ENCODE measurements at places on chromosomes 7 and 10. TPM values are rescaled to one million over a fixed set of nuclear protein-coding genes. Genes with fewer than 3 reads are reported as not detected.

DNA sequence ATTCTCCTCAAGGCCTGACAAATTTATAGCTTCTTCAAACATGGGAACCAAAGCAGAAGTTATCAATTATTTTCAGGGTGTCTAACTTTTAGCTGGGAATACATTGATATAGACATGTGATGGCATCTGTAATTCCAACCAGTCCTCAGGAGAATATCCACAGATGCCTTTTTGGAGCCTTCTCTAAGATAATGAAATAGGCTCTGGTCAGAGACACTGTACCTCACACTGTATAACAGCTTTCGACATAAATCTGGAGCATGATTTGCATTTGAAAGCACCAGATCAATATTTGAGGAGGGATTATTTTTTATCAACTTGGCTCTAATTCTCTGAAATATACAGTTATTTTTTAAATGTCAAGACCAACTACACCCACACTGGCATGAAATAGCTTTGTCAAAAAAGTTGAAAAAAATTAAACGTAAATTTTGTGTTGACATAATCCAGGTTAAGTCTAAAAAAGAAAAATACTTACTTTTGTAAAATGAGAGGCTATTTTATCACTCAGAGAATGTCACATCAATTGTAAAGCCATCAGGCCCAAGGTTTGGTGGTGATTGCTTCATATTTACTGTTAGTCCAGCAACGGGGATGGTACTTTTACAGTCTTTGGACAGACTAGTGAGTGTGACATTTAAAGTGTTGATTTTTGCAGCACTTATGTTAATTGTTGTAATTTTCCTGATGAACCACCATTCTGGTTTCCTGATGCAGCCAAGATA lies 177.0 kb upstream of the SP8 start:
- DNase-seq = no peak

DNA sequence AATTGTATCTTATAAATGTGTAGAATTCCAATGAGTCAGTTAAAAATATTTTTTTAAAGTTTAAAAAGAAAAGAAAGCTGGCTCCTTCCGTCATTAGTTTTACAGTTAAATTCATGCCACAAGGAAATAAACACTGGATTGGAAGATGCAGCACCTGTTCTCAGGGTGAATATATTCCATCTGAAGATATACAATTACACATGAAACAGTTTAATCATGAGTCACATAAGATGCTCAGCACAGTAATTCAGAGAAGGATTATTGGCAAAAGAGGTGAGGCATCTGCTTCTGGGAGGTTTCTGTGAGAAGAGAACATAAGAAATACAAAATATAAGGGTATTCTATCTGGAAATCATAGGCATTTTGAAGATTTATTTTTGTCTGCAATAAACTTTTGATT lies 376.5 kb upstream of the SORCS1 start:
- no peak for DNase-seq

DNA sequence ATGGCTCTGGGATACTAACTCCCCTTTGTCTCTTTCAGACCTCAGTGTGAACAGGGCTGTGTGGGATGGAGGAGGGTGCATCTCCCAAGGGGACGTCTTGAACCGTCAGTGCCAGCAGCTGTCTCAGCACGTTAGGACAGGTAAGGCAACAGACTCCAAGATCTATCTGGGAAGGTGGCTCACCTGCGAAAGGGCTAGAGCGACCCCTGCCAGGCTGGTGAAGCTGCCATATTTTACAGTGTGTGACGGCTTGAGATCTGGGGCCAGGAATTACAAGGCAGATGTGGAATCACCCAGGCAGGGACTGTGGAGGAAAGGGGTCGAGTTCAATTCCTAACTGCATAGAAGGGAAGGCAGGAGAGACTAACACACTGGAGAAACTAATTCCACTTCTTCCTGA lies 11.2 kb downstream of the MUC17 start:
- DNase-seq = no peak

DNA sequence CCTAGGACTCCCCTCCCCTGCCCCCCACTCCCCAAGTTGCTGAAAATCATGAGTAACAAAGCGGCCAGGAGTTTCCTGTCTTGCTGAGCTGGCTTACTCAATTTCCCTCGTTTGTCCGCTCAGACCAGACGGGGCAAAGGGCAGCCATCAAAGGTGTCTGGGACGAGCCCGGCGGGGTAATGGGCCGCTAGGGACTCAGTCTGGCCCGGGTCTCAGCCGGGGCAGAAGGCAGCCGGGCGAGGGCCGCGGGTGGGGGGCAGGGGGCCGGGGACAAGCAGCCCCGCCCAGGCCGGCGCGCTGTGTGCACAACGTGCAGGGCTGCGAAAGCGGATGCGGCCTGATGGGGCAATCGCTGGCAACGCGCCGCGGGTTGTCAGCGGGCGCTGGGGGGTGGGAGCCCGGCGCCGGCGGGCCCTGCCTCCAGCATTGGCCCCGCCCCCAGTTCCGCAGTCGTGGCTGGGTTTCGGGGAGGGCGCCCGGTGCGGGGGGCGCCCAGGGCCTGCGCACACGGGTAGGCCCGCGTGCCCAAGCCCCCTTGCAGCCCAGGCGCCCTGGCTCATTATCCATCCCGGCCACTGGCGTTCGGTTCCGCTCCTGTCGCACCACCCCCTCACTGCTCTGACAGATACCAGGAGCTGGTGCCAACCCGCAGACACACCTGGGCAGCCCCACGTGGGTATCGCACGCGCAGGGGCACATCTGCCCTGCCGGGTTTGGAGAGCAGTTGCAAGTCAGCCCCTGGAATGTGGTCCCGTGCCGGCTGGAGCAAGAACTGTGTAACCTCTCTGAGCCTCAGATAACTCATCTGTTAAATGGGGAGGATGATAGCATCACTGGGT lies 35.1 kb downstream of the DNAJB12 start:
- peak; percentile 76 for DNase-seq

DNA sequence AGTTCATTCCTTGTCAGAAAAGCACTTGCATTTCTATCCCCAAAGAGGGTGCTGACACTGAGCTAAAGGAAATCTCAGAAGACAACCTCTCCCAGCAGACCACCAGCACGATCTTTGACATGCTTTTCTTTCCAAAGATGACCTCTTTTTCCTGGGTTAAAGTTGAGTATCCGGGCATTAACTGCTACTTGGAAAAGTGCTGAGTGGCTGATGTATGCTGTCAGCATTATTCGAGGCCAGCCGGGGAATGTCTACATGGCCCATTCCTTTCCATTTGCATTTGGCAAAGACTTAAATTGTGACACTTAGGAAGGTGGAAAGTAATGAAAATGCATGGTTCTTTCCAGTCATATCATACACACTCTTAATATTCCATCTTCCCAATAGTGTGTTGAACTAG lies 90.6 kb upstream of the SKAP2 start:
- no peak for DNase-seq

DNA sequence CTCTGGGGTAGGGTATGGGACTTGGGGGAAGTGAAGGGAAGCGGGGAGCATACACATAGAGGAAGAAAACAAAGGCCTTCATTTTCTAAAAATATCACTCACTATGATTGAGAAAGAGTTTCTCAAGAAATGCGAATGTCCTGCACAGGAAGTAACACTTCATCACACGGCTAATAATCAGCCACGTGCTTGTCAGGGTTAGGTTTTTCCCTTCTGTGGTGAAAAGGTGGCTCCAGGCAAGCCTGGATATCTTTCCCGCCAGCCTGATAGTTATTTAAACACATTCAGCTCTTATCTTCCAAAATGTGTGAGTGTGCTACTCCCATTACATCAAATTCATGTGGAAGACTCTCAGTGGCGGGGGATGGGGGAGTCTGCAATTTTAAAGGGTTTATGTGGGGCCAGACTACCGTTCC lies 166.4 kb upstream of the ADO start:
- DNase-seq = no peak

DNA sequence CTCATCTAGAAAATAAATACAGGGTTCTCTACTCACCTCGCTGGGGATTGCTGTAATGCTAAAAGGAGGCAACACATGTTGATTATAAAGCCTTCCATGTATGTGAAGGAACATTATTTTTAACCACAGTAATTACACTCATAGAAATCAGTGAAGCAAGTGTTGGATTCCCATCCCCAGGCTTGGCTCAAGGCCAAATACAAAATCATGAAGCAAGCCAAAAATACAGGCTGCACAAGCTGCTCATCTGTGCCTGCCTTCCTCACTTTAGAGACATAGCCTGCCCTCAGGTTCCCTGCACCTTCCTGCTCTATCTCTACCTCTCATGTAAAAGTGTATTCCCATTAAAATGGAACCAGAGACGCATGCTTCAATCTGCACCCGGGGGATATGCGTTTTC lies 1077.1 kb upstream of the C7orf33 start:
- DNase-seq = no peak

DNA sequence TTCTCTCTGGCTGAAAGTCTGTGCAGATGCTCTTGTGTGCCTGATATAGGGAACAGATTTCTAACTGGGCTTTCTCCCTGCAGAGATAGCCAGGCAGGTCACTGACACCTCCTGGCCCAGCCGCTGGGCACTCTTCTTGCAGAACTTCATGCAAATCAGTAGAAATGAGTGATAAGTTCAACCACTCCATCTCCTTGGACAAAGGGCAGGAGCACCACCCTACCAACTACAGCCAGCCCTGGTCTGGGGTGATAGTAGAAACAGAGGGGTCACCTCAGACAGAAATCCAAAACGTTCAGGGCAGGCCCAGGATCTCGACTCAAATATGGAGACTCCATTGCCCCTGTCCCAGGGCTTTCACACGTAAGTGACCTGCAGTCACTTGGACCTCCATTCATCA lies 917.8 kb upstream of the ZNF722 start:
- no peak for DNase-seq

DNA sequence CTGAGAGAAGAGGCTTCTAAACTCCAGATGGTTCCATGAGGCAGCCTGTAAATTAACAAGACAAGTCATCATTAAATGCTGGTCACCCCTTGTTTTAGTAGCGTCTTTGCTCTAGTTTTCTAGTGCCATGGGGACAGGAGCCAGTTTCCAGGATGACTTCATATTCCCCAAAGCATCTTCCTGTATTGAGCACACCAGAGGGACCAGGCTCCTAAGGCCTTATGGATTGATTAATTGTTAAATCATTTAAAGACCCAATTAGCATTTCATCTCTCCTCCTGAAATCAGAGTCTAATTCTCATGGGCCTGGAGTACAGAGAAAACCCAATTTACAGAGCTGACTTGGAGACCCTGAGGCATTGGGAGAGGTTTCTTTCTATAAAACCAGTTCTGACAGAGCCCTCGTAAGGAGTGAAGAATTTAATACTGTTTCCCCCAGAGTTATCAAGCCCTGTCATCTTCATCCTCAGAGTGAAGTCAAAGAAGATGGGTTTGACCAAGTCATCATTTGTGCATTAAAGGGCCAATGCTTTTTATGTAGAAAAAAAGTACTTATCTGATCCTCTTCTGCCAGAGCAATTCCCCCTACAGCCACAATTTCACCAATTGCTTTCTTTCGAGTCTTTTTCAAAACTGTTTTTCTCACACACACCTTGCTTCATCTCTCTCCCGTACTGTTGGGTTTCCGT lies 678.7 kb downstream of the SDK1 start:
- no peak for DNase-seq

DNA sequence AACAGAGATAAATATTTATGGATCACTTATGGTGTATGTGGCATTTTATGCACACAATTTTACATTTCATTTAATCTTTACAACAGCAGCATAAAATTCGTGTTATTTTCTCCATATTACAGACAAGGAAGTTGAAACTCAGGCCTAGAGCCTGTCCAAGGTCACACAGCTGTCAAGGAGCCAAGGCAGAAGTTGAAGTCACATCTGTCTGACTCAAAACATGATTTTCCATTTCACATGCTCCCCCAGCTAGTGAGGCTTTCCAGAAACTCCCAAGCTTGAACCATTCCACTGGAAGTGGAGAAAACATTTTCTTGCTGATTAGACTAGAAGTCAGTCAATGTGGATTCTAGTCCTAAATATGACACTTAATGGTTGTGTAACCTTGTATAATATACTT lies 110.5 kb downstream of the HECTD2 start:
- no peak for DNase-seq

- no peak for DNase-seq
Measured at GRCh38 chr10:128864554-128865295, 602.3 kb upstream of the MGMT start.

DNA sequence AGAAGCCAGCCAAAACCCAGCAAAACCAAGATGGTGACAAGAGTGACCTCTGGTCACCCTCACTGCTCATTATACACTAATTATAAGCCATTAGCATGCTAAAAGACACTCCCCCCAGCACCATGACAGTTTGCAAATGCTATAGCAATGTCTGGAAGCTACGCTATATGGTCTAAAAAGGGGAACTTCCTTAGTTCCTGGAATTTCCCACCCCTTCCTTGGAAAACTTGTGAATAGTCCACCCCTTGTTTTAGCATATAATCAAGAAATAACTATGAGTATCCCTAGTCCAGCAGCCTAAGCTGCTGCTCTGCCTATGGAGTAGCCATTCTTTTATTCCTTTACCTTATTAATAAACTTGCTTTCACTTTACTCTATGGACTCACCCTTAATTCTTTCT lies 16.0 kb downstream of the CASP7 start:
- DNase-seq = no peak

DNA sequence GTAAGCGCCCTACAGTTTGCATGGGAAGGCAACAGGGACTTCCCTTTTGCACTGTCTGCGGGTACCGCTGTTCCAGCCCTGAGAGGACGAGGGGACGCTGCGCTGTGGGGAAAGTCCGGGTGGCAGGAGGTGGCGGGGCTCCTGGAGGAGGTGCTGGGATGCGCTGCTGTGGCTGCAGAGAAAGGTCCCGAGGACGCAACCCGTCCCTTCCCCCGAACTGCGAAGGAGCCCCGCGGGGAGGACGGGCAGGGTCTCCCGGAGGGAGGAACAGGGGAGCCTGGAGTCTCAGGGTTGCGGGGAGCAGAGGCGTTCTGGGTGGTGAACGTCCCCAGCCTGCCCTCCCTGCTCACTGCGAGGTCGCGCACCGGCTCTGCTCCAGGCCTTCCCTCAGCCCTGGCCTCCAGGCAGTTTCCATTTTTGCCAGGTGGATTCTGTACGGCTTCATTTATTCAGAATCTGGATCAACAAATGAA lies 91.6 kb downstream of the CXCL12 start:
- DNase-seq = peak; percentile 44

- no peak for DNase-seq
Measured at GRCh38 chr10:86047588-86047987, 319.0 kb downstream of the GRID1 start.

DNA sequence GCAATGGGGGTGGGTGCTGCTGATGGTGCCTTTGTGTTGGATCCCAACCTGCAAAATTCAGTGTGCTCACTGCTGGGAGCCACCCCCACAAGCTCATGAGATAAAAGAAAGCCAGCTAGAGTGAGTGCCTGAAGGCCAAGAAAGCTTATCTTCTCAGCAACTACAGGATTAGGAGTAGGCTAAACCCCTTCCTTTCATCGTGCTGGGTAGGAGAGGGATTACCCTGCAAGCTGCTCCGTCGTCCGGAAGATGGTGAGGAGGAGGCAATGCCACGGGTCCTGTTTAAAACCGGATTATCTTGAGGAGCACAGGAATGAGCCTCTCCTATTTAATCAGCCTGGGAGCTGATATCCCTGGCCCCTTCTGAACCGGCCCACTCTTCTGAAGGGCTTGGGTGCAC lies 258.0 kb downstream of the GALNT17 start:
- no peak for DNase-seq

The PNLIPRP3 gene
- total RNA-seq = not detected

The MUC3A gene
- 39.1 TPM for total RNA-seq

The STK17A gene
- total RNA-seq = 15.5 TPM

The ENTPD1 gene
- 36.6 TPM for total RNA-seq

The ENKUR gene
- 0.41 TPM for total RNA-seq

The USP6NL gene
- 17.7 TPM for total RNA-seq
